ENCODE measurements at places on chromosomes 2 and 18.

DNA sequence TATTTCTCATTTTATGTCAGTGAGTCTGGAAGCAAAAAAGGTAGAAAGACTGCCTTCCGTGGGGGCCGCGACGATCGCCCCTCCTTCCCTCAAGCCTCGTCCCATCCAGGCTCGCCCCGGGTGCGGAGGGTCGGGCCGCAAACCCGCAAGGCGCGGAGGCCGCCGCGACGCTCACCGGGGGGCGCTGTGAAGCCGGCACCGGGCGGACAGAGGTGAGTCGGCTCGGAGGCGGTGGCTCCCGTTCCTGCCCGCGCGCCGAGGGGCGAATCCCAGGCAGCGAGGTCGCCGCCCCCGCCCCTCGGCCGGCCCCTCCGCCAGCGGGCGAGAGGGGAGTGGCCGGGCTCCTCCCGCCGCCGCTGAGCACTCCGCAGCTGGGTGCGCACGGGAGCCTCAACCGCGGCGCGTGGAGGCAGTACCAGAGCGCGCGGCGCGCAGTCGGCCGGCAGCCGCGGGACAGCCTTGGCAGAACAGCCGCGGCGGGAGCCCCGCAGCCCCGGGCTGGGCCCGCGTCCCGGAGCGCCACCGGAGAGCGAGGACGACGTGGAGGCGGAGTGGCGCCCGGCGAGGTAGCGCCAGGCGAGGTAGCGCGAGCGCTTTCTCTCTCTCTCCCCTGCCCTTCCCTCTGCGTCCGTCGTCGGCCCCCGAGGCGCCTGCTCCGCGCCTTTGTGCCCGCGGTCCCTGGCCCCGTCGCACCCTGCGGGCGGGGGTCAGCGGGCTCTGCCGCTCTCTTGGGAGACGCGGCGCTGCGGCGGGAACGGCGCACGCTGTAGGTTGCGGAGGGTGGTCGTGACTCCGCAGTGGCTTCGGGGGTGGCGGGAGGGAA, at the start of gene MYO1B:
Gene MYO1B, plus strand, starts transcription at position 359 of the 823 bp plus-strand sequence. CDS start 31,492 bp downstream, outside the sequence.
- peak; percentile 67 for DNase-seq

DNA sequence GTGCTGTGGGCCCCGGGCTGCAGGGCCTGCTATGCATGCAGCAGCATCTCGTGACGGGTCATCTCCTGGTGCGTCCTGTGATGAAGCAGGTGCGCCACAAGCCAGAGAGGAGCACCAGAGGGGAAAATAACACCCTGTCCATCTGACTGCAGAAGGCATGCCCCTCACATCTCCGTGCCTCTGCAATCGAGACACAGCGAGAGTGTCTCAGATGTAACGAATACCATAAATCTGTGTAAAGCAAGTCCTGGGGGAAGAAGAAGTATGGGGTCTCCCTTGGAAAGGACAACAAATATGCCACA, 137.5 kb downstream of the PTGR3 start:
- DNase-seq = no peak

GRCh38 chr2:233346930-233347329, 7.4 kb upstream of the DGKD start:
- DNase-seq = no peak

DNA sequence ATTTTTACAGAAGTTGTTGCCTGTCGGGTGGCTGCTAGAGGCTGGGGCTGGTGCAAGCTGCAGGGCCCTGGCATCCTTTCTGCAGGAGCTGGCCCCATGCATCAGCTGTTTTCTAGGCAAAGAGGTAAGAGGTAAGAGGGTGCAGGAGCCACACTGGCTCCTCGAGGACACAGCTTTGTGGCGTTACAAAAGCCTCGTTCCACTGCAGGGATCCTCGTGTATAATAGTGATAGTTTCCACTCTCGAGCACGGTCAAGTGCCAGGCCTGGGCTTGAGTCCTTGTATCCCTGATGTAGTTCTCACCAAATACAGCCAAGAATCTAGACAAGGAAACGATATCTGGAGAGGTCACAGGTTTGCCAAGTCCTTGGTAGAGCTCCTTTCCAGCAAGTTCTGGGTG, 33.2 kb upstream of the FHOD3 start:
- no peak for DNase-seq

- no peak for DNase-seq
Observed at GRCh38 chr18:5420906-5421305, 122.9 kb downstream of the EPB41L3 start.

Data from activated T-cell treated with anti-CD3 and anti-CD28 coated beads for 48 hours (primary cell).